Left renal pelvis (tissue), 4 donors: ENCODE measurements at places on chromosomes 12 and 14. TPM values are rescaled to one million over a fixed set of nuclear protein-coding genes. Genes with fewer than 3 reads are reported as not detected.
A peak's percentile ranks its signal among the peaks of the same experiment; 100 is the strongest.

OAS1 gene
- polyA plus RNA-seq, result 11.2 TPM

MANSC4 gene
- 0.26 TPM for polyA plus RNA-seq

DNA sequence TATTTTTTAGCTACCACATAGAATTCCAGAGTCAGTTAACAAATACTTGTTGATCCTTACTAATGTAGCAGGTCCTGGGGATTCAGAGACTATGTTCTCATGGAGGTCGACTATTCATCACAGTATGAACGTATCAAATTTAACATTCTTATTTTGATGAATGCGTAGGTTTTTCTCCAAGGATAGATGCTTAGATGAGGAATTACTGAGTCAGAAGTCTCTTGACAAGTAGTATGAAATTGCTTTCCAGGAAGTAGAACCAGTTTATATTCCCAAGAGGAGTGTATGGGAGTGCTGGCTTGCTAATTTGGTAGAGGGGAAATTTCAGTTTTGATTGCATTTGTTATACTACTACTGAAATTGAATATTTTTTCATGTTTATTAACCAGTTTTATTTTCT lies 42.8 kb upstream of the CRADD start:
- DNase-seq, result no peak

GZMB gene
- 0.75 TPM for polyA plus RNA-seq

- peak; percentile 65 for DNase-seq
Observed at GRCh38 chr12:12008931-12009611, 61.7 kb upstream of the BCL2L14 start.

DNA sequence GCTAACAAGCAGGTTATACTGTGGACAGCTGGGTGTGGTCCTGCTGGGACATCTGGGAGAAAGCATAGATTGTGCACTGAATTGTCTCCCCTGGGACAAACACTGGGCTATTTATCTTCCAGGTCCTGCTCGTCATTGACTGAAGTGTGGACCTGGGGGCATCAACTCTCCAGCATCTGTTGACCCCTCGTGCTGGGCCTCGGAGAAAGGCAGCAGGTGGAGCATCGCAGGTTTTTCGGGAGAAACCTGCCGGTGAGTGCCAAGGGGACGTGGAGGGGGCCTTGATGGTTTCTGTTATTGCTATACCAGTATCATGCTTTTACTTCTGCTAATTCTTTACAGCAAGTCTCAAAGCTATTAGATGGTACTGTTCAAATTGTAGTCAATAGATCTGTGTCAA lies 81.3 kb downstream of the CPSF2 start:
- no peak for DNase-seq

MDP1 gene
- 8.3 TPM for polyA plus RNA-seq

DNA sequence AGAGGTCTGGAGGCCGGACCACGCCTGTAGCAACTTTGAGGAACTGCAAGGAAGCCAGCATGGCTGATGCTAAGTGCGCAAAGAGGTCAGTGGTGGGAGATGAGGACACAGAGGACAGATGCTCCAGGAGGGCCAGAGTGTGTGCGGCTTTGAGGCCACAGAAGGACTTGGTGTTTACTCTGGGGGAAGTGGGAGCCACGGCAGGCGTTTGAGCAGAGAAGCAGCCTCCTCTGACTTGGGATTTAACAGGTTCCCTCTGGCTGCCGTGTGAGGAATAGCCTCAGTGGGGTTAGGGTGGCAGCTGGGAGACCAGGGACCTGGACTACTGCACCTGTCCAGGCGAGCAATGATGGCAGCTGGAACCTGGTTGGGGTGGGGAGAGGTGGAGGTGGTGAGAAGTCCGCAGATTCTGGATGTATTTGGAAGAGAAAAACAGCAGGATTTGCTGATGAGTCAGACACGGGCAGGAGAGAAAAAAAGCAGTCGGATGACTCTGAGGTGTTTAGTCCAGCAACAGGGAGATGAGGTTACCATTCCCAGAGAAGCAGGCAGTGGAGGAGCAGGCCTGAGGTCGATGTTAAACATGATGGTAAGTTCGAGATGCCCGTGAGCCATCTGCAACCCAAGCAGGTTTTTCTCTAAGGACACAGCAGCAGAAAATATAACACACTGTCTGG lies 143.5 kb downstream of the SCARB1 start:
- DNase-seq, result no peak

ABHD12B gene
- polyA plus RNA-seq, result 1.0 TPM

DNA sequence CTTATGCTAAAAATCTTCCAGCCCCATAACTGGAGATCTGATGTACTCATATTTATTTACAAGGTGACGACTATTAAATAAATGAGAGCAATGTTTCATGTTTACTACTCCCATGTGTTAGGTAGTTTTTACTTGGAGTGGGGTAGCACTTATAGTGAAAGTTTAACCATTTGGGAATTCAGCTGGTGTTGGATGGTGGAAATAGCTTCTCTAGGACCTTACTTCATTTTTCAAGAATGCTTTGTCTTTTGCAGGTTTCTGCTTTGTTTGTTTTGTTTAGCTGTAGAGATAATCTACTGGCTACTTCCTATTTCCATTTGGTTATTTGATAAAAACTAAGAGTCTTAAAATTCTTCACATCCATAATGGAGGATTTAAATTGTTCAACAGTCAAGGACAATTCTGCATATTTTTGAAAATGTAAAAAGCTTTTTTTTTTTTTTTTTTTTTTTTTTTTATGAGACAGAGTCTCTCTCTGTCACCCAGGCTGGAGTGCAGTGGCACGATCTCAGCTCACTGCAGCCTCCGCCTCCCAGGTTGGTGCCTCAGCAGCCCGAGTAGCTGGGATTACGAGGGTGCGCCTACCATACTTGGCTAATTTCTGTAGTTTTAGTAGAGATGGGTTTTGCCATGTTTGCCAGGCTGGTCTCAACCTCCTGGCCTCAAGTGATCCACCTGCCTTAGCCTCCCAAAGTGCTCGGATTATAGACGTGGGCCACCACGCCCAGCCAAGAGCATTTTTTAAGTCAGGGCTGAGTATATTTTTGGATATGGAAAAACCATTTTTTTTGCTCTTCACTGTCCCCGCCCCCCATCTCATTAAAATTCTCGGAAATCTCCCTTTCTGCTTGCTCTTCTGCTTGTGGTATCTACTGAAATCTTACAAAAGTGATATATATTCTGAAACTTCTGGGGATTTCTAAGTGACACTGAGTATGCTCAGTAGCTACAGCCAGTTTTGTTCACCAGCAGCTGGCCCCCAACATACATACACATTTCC lies 1.4 kb upstream of the ABCD2 start:
- no peak for DNase-seq

DNA sequence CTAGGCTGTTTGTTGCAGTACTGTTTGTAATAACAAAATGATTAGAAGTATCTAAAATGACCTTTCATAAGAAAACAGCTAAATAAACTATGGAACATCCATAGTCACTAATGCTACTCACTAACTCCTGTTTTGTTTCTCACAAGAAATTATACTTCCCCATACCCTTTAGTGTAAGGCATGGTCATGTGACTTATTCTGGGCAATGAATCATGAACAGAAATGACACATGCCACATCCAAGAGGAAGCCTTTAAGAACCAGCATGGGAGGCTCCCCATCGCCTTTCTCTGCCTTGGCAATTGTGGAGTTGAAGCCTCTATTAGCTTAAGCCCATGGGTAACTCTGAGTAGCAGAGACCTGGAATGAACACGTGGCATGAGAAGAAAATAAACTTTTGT lies 49.3 kb downstream of the KSR2 start:
- DNase-seq, result no peak

GRCh38 chr14:97311411-97311810 lies 514.2 kb downstream of the VRK1 start:
- DNase-seq, result no peak

SERPINA3 gene
- polyA plus RNA-seq, result 0.27 TPM

GRCh38 chr12:51759175-51759574 lies 89.3 kb downstream of the FIGNL2 start:
- DNase-seq, result no peak

TMEM52B gene
- polyA plus RNA-seq, result 2.8 TPM

DNA sequence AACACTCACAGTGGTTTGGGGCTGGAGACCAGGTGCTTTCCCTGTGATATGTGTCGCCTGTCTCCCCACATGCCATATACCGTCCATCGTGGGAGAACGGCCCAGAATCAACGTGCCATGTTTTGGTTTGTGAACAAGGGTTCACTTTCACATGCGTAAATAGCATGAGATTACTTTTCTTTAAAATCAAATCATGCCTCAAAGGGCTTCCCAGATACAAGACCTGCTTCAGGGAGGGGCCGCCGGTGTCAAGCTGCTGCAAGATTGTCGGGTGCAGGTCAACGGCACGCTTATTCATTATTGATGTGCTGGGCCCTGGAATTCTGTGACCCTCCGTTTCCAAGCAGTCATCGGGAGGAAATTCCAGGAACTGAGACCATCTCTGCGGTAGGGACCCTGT lies 145.2 kb upstream of the RTL1 start:
- no peak for DNase-seq

DNA sequence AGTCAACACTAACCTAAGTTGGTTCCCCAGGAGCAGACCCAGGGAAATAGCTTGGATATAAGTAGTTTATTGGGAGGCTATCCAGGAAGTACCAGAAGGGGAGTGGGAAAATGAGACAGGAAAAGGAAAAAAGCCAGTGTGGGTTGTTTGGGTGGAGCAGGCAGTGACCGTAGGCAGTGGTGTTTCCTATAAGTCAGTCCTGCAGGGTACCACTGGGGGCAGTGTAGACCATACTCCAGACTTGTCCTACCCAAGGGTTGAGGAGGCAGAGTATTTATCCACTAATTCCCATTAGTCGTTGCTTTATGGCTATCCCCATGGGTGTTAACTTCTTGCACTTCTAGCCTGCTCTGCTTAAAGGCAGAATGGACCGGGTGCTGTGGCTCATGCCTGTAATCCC lies 6.4 kb upstream of the CCDC60 start:
- DNase-seq, result no peak

ANKRD33 gene
- 0.36 TPM for polyA plus RNA-seq
